Naive thymus-derived CD4-positive, alpha-beta T cell (primary cell): ENCODE measurements at places on chromosomes 5 and 9. TPM values are rescaled to one million over a fixed set of nuclear protein-coding genes. Genes with fewer than 3 reads are reported as not detected.

DNA sequence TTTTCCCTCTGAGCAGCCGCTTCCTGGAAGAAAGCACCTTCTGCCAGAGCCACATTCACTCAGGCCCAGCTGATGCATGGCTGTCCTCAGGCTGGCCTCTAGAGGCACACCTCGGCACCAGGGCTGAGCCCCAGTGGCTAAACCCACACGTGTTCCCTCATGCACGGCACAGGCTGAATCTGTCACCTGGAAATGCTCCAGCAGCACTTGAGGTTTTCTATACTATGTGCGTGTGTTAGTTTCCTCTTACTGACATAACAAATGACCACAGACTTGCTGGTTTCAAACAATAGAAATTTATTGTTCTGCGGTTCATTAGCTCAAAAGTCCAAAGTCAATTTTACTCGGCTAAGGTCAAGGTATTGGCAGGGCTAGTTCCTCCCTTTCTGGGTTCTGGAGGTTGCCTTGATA is 141.4 kb downstream of the LRRC70 start:
- no peak for DNase-seq

DNA sequence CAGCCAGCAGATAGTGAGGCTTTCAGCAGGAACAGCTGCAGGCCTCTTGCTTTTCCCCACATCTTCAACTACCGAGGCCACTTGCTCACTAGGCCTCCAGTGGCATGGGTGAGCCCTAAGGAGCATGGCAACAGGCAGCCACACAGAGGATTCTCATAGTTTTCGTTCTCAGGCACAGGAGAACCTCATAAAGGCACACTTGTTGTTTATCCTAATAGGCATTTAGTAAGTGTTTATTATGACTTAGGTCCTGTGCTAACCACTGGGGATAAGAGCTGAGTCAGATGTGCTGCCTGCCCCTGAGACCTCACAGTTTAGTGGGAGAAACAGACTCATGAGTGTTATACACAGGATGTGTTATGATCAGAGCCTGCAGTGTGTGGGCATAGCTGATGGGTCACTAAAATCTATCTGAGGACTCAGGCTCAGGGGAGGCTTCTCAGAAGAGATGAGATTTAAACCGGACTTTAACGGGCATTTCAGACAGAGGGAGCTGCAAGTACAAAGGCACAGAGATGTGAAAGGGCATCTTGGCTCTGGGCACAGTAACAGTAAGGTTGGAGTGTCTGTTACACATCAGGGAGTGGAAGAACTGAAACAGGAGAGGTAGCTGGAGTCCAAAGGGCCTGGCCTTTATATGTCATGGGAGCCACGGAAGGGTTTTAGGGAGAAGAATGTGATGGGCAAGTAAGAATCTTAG is 21.0 kb upstream of the HEMGN start:
- DNase-seq: no peak

GRCh38 chr5:122789461-122790171 is 14.7 kb downstream of the SNX2 start:
- no peak for DNase-seq

DNA sequence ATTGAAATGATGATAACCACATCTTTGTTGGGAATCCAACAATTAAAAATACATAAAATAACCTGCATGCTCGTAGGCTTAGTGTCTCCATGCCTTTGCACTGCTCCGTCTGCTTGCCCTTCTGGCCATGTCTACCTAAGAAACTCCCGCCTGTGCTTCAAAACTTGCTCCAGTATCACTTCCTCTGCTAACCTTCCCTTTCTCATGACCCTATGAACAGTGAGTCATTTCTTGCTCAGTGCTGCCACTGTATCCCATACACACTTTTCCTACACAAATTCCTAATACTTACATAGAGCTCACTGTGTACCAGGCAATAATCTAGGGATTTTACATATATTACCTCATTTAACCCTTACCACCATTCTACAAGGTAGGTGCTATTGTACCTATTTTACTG is 33.5 kb downstream of the TMEM245 start:
- DNase-seq: no peak

- DNase-seq: no peak
These were observed 80.0 kb upstream of the COL5A1 start for GRCh38 chr9:134561427-134562145.

DNA sequence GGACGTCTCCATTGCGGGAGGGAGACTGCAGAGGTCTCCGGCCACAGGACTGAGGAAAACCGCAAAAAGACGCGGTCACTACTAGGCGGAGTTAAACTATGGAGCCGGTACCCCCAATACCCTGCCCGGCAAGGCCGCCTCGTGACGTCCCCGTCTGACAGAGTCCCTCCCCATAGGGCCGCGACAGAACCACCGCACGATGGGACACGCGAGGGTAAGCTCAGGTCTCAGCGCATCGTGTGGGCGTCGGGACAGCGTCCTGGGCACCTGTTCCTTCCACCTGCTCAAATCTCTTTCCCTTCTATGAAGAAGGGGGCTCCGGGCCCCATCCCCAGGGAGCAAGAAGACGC is 35.2 kb upstream of the GLDC start:
- no peak for DNase-seq

DNA sequence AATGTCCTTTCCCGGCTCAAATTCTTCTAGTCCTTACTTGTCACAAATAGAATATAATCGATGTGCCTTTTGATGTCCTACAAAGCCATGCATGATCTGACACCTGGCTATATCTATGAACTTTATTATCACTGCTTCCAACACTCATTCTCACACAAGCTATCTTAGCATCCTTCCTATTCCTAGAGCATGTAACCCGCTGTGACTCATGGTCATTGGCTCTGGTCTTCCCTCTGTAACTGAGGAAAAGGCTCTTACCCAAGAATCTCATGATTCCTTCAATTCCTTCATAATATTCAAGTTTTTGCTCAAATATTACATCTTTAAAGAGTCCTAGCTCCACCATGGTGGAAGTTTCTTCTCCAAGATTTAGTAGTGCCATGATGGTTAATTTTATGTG is 480.0 kb upstream of the PAPPA start:
- no peak for DNase-seq

DNA sequence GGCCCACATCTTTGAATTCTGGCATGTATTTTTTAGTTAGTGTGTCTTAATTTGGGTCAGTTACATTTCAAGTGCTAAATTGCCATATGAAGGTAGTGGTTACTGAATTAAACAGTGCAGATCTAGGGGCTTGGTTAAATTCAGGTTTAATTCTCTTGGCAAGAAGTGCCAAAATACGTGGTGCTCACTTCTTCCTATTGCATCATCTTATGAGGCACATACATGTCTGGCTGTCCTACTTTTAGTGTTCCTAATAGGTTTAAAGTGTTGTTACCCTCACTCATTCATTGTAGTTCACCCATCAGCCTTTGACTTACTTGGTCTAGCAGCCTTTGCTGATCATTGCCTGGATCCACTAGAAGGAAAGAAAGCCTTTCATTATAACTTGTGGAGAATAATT is 59.5 kb downstream of the RPS6 start:
- no peak for DNase-seq

- DNase-seq: no peak
These were observed 78.2 kb upstream of the ARAP3 start for GRCh38 chr5:141760193-141760592.

DMRT3 gene
- total RNA-seq: not detected
